Activated CD4-positive, alpha-beta T cell treated with anti-CD3 and anti-CD28 coated beads for 36 hours (primary cell): ENCODE measurements at places on chromosomes 2 and 18.

DNA sequence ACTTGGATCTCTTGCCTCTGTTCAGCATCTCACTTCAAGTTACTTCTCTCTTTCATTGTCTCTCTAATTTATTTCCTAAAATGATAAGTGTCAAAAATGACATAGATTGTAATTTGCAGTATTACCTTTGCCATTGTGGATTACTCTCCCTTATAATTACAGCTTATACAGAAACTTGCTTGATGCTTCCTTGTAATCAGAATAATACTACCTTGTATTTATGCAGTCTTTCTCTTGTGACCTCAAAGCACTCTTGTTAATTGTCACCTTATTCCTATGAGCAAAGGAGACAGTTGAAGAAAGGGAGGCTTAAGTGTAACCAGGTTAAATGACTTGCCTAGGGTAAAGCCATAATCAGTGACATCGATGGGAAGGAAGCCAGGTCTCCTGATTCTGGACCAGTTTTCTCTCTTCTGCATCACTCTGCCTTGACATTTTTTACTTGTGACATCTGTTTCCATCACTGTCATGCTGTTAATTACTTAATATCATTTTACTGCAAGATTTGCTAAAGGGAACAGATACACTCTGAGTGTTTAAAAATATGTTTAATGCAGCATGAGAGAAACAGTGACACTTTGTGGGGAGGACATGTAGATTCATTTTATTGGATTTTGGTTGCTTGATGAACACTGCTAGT, 388.6 kb downstream of the PARD3B start:
- no peak for DNase-seq

GRCh38 chr2:235005023-235005422, 53.2 kb downstream of the SH3BP4 start:
- no peak for DNase-seq

DNA sequence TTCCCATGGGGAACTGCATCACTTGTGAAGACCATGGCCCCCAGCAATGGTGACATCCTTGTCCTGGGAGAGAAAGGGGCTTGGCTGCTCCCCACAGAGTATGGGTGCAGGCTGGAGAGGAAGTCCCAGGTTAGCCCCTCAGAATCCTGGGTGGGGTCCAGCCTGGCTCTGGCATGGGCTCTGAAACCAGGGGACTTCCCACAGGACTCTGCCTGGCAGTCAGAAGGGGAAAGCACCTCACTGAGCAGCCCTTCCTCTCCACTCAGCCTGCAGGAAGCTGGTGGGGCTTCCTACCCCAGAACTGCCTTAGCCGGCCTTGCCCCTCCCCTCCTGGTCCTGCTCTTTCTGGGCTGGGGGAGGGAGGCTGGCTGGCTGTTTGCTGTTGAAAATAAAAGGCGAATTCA, 3.7 kb downstream of the NEURL3 start:
- DNase-seq = peak; percentile 46

GRCh38 chr2:132443106-132443505, 26.5 kb downstream of the GPR39 start:
- no peak for DNase-seq

- no peak for DNase-seq
Observed at GRCh38 chr2:208556983-208557484, 150.4 kb downstream of the PTH2R start.

GRCh38 chr2:154425994-154426393, 272.5 kb upstream of the KCNJ3 start:
- DNase-seq = no peak

DNA sequence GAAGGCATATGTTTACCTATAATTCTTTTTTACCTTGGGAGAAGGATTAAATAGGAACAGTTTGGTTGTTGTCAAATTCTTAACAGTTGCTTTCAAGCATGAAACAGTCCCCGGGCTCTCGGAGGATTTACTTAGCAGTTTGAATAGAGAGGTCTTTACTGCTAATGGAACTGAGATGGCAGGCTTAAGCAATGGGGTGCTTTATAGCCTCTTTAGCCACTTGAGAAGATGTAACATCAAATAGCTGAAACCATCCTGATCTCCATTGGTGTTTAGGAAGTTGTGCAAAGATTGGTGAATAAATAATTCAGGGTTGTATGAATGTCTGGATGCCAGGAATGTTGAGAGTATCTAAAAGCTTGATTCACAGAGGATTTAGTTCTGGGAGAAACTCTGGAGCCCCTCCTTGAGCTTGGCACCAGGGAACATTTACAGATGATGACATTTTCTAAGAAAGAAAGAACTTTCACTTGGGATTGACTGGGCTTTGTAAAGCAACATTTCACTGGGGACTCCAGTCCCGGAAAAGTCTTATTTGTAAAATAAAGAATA, 51.9 kb downstream of the PTPRM start:
- DNase-seq = no peak

DNA sequence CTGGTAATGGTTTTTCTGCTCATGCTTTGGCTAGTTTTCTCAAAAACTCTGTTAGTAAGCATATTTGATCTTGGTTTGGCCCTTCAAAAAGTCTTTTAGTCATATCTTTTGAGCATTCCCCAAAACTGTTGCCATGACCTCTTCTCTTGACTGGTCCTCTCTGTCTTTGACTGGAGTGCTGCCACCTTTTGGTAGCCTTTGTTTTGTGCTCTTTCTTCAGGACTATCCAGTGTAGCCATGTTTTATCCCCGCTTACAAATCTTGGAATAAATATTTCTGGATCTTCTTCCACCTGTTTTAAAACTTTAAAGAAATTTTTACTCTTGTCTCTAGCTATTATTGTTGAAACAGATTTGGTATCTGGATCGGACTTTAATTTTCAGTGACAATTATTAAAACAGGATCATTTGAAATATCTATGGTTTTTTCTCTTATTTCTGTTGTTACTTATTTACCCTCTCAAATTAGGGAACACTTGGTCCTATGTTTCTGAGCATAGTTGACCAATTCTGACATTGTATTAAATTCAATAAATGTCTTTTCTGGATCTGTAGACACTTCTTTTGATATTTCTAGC, 965 bp upstream of the ELOA2 start:
- DNase-seq = peak; percentile 11

DNA sequence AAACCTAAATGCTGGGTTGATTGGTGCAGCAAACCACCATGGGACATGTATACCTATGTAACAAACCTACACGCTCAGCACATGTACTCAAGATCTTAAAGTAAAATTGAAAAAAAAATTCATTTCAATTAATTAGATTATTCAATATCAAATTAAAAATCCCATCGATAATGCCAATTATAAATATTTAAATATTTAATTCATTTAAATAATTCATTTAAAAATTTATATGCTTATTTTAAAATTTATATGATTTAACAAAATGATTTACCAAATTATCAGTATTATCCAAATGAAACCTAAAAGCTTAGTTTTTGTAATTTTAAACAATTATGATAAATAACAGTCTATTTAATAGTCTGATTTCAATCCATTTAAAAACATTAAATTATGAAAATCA, 560.4 kb downstream of the NUP35 start:
- DNase-seq = no peak

GRCh38 chr2:10659898-10660568, 29.7 kb downstream of the NOL10 start:
- peak; percentile 74 for DNase-seq

GRCh38 chr2:71547616-71548285, 94.4 kb downstream of the DYSF start:
- DNase-seq = no peak

DNA sequence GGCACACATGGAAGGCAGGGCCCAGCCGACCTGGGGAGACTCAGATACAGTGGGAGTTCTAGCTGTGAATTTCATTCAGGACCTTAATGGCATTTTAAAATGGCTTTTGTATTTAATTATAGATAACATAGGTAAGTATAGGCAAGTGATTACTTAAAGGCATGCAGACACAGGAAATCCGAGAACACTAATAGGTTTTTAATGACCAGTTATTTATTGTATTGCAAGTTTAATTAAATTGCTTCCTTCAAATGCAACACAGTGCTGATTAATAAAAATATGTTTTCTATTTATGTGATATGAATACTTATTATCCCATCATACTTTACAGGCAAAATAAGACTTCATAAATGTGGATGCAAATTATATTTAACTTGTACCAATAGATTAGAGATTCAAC, 19.7 kb upstream of the SH3RF3 start:
- no peak for DNase-seq

DNA sequence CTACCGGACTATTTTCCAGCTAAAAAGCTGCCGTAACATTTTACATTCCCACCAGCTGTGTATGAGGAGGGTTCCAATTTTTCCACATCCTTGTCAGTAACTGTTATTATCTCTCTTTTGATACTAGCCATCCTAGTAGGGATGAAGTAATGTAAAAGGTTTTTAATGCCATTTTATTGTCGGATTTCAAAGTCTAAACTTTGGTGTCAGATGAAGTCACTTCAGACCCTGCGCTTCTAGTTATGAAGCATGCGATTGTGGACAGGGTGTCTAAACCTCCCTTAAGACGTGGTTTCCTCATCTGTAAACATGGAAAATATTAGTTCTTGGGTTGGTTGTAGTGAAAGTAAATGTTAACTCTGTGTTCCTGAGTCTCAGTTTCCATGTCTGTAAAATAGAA, 4.7 kb downstream of the DGKD start:
- no peak for DNase-seq

GRCh38 chr18:70047931-70048603, 100.4 kb upstream of the CD226 start:
- DNase-seq = no peak

GRCh38 chr2:42250925-42251324, 81.8 kb downstream of the EML4 start:
- DNase-seq = no peak

DNA sequence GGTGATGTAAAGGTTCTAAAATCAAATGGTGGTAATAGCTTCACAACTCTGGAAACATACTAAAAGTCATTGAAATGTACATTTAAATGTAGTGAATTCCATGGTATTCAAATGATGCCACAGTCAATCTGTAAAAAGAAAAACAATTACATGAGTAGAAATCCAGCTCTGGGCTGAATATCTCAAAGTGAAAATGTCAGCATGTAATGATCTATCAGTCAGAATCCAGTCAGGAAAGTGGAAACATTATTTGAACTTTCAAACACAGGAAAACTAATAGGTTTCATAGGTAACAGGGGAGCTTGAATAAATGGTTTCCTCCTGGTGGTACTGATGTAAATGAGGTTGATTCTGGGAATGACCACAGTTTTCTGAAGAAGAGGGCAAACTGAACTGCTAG, 186.4 kb downstream of the CDH7 start:
- DNase-seq = no peak

GRCh38 chr2:71347517-71347916, 15.9 kb downstream of the ZNF638 start:
- peak; percentile 24 for DNase-seq

GRCh38 chr2:143125717-143126116, 3.5 kb upstream of the ARHGAP15 start:
- no peak for DNase-seq

DNA sequence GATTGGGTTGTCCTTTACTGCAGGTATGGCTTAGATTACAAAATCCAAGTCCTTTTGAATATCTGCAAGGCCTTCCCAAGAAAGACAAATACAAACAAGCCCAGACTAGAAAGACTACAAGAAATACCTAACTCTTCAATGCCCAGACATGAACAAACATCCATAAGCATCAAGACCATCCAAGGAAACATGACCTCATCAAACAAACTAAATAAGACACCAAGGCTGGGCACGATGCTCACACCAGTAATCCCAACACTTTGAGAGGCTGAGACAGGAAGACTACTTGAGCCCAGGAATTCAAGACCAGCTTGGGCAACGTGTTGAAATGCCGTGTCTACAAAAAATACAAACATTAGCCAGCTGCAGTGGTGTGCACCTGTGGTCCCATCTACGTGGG, 31.7 kb downstream of the MAP4K3 start:
- DNase-seq = no peak

- no peak for DNase-seq
Observed at GRCh38 chr2:172177996-172178395, 75.3 kb upstream of the DLX2 start.

- DNase-seq = no peak
Observed at GRCh38 chr2:121524685-121525425, 5.8 kb upstream of the RNU4ATAC start.

DNA sequence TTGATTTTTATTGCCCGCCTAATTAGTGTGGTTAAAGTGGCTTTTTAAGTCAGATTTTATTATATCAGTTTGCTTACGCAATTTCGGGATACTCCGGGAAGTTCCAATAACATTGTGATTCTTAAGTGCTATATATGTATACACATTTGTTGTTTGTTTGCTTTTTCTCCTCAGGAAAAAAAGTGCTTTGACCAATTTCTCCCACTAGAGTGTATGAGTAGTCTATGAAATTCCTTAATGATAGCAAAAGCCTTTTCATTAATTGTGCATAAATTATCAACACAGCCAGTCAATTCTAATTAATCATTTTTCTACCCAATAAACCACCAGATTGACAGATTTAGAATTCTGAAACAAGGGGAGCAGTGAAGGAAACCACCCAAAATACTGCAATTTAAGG, 172.2 kb downstream of the DPP10 start:
- DNase-seq = no peak

GRCh38 chr2:208285853-208286252, 19.8 kb downstream of the PIKFYVE start:
- no peak for DNase-seq

DNA sequence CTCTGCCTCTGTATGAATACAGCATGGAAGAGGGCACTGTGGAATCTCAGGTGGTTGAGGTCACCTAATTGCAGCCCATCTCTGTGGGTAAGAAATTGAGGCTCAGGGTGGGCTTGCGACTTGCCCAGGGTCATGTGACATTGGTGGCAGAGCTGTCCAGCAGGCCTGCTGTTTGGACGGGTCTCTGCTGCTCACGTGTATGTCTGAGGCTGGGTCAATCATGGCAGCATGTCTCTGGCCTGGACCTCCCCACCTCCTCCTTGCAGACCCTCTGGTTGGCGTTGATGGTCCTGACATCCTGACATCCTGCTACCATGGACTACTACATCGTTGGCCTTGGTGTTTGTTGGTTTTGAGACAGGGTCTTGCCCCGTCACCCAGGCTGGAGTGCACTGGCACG, 64.3 kb upstream of the HPCAL1 start:
- no peak for DNase-seq

- no peak for DNase-seq
Observed at GRCh38 chr18:71105994-71106546, 817.2 kb downstream of the SOCS6 start.

- no peak for DNase-seq
Observed at GRCh38 chr2:140893685-140894084, 1237.1 kb downstream of the LRP1B start.

DNA sequence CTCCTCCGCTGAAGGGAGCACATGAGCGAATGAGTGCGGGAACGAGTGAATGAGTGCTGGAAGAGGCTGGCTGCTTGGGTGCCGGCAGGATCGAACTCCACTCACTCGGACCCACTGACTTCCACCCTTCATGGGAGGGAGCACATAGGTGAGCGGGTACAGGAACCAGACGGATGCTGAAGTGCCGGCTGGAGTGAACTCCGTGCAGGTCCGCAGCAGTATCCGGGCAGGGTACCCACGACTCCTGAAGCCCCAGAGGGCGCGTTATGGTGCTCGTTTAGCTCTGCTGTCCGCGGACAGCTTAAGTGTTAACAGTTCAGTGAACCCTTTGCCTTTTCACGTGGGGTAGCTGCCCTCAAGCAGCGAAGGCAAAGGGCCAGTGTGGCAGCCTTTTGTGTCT, 23.2 kb downstream of the RPRM start:
- no peak for DNase-seq
